ENCODE measurements at places on chromosomes 4 and X.

DNA sequence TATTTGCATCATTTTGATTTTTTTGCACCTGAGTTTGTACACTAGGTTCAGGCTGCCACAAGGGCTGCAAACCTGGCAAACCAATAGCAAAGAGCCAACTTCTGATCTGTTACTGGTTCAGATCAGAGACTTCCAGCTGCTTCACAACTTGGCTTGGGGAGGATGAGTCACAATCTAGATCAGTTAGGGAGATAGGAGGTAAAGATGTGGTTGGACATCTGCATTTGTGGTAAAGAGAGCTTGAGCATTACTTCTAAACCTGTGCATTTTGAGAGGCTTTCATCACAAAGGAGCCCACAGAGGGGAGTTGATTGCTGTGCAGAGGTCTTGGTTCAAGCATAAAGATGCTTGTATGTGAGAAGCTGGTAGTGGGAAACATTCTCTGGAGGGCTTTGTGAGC is 34.5 kb downstream of the LINC00632 start:
- no peak for DNase-seq

DNA sequence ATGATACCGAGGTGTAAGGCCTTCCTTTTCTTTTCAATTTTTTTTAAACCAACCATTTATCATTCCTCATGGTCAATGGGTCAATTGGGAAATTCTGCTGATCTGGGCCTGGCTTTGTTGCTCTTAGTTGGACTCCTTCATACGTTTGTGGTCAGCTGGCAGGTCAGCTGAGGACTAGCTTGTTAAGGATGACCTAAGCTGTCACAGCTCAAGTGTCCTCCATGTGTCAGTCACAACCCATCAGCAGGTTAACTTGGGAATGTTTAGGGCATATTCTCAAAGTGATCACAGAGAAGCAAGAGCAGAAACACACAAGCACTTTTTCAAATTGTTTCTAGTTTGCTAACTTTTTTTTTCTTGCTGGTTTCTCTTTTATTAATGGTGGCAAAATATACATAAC is 117.4 kb upstream of the MAB21L2 start:
- DNase-seq, result no peak

DNA sequence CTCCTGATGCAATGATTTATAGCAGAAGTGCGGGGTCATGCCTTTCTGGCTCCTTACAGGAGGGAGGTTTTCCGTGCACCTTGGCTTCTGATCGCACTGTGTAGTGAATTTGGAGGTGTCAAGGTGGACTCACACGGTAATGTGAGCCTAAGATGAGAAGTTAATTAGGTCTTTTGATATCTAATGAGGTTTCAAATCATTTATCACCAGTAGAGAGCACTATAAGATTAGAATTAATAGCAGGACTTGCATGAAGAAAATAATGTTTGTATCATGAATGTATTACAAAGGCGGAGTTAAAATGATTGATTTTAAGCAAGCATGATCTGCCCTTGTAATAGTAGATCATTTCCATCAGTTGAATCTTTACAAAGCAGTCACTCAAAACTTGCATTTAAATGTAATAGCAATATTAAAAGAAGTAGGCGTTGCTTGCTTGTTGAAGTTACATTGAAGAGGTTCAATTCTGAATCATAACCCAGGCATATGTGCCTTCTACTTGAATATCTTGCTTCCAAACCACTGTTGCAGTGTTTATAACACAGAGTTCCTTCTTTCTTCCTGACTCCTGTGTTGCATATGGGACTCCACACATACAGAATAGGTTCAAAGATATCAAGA is 152.1 kb downstream of the FMR1NB start:
- no peak for DNase-seq

- DNase-seq, result no peak
Observed at GRCh38 chrX:134981910-134982309, 8.9 kb upstream of the SMIM10 start.

DNA sequence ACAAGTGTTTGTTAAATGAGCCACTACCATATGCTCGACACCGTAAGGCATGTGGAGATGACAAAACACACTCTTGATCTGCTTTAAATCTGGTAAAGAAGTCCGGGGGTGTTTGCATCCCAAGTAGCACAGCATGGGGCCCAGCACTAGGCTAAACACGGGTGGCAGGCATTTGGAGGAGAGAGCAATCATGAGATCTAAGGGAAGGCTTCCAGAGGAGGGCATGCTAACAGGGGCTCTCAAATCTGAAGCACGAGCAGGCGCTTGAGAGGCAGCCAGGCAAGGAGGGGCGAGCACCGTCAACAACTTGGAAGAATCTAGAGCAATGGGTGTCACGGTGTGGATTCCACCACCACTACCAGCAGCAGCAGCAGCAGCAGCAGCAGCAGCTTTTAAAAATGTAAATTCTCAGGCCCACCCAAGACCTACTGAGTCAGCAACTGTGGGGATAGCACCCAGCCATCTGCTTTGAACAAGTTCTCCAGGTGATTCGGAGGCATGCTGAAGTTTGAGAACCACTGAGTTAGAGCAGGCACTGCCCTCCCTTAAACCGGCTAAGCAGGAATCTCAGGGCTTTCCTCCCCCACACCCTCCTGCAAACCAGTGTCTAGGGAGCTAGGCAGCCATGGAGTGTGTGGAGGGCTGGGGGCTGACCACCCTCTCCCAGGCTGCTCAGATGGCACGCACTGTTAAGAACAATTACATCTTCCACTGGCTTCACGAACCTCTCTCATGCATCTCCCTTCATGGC is 70.2 kb upstream of the MAP3K15 start:
- DNase-seq, result no peak

DNA sequence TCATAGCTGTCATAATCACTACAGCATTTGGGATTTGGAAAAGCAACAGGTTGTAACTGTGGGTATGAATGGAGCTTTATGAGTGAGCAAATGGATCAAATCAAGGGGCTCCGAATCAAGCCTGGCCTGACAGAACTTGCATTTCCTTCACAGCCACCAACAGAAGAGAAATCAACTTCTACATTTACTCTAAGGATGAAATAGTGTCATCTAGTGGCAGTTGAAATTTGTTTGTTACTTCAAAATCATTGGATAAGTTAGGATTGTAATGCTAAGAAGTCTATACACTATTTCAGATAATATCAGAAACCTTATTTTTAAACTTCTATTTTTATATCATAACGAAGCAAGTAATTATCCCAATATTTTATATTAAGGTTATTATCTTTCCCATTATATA is 10.7 kb upstream of the WDR17 start:
- no peak for DNase-seq

DNA sequence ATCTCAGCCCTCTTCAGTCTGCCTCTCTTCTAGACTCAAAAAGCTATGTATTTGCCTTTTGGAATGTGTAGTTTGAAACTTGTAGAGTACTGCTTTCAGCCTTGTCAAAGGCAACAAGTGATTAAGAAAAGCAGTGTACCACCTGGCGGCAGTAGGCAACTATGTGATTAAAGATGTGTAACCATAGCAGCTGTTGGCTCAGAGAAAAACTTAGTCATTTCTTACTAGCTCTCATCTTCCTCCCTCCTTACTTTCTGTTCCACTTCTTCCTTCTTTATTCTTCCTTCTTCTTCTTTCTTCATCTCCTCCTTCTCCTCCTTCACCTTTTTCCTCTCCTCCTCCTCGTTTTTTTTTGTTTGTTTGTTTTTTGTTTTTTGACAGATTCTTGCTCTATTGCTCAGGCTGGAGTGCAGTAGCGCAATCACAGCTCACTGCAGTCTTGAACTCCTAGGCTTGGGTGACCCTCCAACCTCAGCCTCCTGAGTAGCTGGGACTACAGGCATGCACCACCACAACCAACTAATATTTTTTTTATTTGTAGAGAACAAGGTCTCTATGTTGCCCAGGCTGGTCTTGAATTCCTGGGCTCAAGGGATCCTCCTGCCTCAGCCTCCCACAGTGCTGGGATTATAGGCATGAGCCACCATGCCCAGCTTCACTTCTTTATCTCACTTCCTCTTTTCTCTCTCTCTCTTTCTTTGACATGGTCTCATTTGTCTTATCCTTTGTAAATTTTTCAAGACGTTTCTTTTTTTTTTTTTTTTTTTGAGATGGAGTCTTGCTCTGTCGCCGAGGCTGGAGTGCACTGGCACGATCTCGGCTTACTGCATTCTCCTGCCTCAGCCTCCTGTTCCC is 32.6 kb downstream of the ABHD18 start:
- DNase-seq, result no peak

DNA sequence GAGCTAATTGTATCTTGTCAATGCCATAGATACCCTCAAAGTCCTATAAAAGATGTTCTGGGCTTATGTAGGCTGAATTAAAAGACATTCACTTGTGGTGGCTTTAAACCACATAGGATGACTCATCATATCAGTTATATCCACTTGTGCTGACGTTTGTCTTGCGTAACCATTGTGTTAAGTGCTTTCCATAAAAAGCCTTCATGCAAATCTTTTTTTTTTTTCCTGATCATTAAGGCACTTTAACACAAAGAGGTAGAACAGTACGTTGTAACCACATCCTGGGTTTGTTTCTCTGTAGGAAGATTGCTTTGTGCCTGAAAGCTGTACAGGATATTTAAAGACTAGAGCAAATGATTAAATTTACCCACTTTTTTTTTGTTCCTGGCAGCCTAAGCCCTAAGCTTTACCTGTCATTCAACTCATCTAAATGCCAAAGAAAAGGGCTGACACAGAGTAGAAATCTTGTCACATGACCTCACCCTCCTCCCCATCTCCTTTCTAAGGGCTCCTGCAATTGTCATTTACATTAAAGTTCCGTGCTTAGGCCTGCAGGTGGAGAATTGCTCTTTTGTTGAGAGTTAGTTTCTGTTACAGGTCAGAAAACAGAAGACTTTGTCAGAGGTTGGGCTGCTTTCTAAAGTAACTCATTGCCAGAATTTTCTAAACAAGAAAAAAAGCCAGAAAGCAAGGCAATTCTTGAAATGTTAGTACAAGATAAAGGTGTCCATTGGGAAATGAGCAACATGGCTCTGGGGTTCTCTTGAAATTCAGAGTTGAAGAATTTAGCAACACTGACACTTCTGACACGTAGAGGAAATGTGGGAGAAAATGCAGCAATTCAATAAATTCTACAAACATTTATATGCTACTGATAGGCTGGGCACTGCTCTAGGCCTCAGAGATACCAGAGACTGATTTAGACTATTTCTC is 555.6 kb downstream of the PPARGC1A start:
- peak; percentile 75 for DNase-seq

DNA sequence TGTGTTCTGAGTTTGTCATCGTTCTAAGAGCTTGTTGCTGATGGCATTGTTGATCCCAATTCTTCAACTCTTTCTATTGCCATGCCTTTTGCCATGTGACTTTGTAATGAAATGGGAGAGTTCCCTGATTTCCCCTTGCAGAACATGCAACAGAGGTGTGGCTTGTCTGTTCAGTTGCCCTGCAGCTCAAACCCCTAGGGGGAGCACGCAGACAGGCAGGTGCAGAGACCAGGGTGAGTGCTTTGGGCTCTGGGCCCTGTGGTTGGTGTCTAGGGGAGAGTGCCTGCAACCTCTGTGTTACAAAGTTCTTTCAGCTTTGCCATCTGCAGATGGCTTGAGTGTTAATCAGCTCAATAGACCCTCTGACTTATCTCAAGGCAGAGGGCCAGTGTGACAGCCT is 332.7 kb downstream of the MID1IP1 start:
- no peak for DNase-seq
